ENCODE measurements at places on chromosomes 3 and 15. TPM values are rescaled to one million over a fixed set of nuclear protein-coding genes. Genes with fewer than 3 reads are reported as not detected.

The HCLS1 gene
- total RNA-seq = 382 TPM

The FAM174B gene
- 3.0 TPM for total RNA-seq

The GOLGA8J gene
- total RNA-seq = not detected

- no peak for DNase-seq
Observed at GRCh38 chr3:145383416-145383815, 777.6 kb downstream of the PLOD2 start.

- no peak for DNase-seq
Observed at GRCh38 chr3:105014631-105015030, 352.1 kb upstream of the ALCAM start.

GRCh38 chr15:65981837-65982626 lies 112.7 kb downstream of the RAB11A start:
- peak; percentile 32 for DNase-seq

DNA sequence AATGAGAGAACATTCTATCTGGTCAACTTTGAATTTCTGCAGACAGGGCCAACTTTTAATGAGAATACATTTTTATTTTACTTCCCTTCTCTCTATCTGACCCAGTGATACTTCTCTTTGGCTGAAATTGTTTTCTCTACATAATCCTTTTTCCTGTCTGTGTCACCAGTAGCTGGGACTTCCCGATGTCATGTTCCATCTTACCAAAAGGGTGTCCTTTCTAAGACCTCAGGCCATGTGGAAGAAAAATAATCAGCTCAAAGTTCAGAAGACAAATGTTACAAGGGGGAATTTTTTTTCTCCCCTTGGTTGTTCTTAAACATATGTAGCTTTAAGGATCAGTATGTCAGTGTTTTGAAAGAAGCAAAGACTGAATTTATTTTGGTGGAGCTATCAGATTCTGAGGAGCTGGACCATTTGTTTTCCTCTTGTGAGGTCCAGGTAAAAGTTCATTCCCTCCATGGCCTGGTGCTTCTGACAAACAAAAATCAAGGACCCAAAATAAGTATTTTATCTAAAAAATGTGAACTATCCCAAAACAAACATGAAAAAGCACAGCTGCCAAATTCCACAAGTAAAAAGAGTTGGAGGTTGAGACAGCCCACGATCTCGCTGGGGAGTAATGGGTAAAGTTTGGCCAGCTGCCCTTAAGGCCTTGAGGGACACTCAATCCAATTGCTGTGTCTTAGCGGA lies 859.4 kb upstream of the NR2F2 start:
- no peak for DNase-seq

GRCh38 chr3:126464997-126465396 lies 10.7 kb downstream of the ZXDC start:
- no peak for DNase-seq

GRCh38 chr15:59862191-59863155 lies 141.6 kb upstream of the FOXB1 start:
- no peak for DNase-seq

DNA sequence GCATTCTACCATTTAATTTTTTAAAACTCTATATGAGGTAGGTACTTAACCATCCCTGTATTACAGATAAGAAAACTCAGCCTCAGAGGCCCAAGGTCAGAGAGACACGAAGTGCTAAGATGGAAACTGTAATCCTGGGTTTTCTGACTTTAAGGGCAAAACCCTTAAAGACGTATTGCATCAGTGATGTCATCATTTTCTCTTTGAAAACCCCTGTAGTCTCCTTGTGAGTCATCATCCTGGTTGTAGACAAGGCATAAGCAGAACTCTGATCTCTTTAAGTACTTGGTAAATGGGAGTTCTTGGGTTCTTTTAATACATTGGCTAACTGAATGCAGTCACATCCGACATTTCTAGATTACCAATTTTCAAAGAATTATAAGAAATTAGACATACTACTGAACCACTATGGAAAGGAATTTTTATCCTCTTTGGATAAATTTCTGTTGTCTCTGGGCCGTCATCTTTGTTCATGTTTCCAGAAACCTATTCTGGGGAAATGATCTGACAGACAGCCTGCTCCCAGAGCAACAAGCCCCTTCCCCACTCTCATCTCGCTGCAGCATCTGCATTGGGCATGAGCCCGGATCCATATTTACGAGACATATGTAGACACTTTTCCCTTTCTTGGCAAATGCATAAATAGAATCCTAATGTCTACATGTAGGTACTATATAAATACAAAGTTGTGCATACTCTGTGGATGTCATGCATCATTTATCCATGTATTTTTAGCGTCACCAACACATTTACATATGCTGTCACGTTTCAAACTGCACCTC lies 48.7 kb upstream of the MDFIC2 start:
- no peak for DNase-seq

- no peak for DNase-seq
Observed at GRCh38 chr3:144107923-144108322, 136.3 kb downstream of the DIPK2A start.

GRCh38 chr15:78914027-78914764 lies 30.6 kb downstream of the CTSH start:
- no peak for DNase-seq

- no peak for DNase-seq
Observed at GRCh38 chr3:112132554-112132953, 494 bp downstream of the GCSAM start.

Measured in activated CD4-positive, alpha-beta memory T cell treated with anti-CD3 and anti-CD28 coated beads, Interleukin-2, amount 10 ng/mL, durations not matched to agents 7 days and 5 days (primary cell).